ENCODE measurements at places on chromosomes 16 and 17.

- DNase-seq = no peak
These were observed 209.2 kb upstream of the TNRC6C start for GRCh38 chr17:77749321-77749751.

DNA sequence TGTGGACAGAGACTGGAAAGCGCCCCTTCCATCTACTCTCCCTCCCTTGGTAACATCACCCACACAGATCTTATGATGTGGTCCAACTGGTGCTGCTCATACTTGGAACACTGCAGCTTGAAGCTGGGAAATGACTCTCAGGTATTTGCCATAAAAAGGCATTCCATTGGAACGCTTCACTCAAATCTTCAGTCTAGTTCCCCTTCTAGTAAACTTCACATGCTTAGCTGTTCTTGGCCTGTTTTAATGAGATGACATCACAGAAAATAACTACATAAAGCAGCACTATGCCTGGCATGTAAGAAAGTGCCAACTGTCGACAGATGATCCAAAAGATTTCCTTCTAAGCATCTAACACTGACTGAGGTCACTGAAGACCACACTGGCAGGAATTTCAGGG lies 9.3 kb downstream of the ZNF263 start:
- DNase-seq = no peak

DNA sequence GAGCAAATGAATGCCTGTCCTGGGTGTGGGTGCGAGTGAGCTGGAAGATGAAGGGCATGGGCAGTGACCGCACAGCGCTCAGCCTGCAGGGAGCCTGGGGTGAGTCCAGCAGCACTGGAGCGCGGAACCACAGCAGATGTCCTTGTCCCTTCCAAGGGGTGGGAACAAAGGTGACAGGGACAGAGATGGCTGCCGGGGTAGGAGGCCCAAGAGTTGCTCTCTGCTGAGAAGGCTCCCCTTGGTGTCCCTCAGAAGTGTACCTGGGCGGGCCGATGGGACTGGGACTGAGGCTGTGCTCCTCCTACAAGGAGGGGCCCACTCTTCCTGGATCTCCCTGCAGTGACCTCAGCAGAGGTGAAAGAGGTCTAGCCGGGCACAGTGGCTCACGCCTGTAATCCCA lies 7.6 kb upstream of the PGAP6 start:
- DNase-seq = no peak

DNA sequence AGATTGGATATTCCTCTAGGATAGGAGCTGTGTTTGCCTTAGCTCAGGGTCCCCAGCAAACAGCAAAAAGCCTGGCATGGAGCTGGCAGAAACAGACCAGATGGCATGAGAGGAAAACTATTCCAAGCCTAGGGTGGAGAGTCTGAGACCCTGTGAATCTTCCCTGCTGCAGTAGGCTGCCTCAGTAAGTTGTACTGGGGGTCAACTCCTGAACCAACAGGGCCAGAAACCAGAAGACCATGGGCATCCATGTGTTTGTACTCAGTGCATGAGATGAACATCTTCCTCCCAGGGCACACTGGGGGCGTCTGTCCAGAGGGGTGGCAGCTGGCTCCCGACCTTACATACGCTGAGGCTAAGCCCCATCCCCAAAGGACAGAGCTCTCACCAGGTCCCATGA lies 214.4 kb downstream of the C16orf78 start:
- DNase-seq = no peak

DNA sequence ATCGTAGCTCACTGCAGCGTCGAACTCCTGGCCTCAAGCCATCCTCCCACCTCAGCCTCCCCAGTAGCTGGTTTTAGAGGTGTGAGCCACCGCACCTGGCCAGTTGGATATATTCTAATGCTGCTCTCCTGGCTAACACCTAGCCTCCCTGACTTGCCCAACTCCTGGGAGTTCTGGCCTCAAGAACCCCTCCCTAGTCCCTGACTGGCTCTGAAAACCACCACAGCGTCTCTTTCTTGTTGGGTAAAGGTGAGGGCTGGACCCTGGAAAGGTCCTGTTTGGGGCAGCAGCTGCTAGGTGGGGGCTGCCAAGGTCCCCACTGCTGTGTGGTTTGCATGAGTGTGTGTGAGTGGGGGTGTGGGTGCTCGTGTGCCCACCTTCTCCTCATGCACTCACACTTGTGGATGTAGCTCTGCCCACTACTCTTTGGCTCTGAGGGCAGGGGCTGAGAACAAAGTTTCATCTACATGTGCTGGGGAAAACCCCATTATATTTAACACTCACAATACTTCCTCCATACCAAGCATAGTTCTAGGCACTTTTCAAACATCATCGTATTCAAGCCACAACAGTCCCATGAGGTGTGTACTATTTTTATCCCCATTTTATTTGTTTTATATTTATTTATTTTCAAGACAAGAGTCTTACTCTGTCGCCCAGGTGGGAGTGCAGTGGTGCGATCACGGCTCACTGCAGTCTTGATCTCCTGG lies 7.1 kb upstream of the SPNS3 start:
- no peak for DNase-seq

DNA sequence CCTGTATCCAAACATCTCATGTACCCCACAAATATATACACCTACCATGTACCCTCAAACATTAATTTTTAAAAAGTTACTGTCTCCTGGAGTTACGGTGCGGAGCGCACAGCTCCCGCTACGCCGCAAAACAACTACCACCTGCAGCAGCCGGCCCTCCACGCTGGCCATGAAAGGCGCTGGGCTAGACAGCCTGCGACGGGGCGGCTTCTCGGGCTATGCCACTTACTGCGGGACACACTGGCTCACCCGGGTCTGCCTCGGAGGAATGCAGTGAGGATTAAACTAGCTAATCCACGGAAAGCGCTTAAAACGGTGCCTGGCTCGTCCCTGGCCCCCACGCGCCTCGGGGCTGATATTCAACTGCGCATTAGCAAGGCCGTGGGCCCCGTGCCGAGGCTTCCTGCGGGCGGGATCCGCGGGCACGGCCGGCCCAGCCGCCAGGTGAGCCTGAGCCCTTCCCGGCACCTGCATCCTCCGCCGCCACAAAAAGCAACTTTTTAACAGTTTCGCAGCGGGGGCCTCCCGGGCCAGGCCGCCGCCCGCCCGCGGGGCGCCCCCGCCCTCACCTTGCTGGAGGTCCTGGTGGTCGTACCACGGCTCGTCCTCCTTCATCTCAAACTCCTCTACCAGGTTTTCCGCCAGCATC lies 633 bp downstream of the CDR2 start:
- no peak for DNase-seq
